ENCODE measurements at places on chromosomes 12 and 14. TPM values are rescaled to one million over a fixed set of nuclear protein-coding genes. Genes with fewer than 3 reads are reported as not detected.

The TEX22 gene
- 0.90 TPM for total RNA-seq

The KRT77 gene
- not detected for total RNA-seq

DNA sequence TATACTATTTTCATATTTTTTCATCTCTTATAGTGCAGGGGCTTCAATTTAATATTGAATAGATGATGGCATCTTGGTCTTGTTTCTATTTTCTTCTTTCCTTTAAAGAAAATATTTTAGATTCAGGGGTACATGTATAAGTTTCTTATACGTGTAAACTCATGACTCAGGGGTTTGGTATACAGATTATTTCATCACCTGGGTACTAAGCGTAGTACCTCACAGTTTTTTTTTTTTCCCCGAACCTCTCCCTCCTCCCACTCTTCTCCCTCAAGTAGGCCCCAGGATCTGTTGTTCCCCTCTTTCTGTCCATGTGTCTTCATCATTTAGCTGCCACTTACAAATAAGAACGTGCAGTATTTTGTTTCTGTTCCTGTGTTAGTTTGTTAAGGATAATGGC is 172.6 kb downstream of the TMTC3 start:
- DNase-seq, result no peak

DNA sequence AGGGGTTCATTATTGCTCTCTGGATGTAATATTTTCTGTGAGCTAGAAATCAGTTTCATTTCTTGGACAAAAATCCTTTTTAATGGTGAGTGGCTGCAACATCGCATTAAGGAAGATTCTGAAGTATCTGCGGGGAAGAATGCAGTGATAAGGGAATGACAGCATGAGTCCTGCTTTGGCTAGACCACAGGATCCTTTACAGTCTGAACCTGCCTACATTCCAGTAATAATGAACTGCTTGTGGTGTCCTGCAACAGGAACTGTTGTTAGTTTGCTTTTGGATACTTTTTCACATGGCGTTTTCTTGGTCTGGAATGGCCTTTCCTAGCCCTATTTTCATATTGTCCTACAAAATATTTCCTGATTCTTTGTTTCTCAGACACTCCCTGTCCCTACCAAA is 15.7 kb downstream of the MDM2 start:
- no peak for DNase-seq

DNA sequence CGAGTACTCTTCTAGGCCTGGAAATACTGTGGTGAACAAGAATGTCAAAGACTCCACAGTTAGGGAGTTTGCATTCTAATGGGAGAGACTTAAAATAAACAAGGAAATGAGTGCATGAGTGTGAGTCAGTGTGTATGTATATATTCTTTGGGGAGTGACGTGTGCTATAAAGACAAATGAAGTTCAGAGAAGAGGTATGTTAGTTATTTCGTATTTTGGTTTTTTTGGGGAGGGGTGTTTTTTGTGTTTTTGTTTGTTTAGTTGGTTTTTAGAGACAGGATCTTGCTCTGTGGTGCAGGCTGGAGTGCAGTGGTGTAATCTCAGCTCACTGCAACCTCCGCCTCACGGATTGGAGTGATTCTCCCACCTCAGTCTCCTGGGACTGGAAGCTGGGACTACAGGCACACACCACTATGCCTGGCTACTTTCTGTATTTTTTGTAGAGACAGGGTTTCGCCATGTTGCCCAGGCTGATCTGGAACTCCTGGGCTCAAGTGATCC is 74.3 kb downstream of the SRGAP1 start:
- DNase-seq, result peak; percentile 99

GRCh38 chr14:105333613-105334364 is 19.2 kb downstream of the PACS2 start:
- no peak for DNase-seq

- no peak for DNase-seq
Observed at GRCh38 chr12:129193263-129193871, 340.1 kb downstream of the GLT1D1 start.

GRCh38 chr14:32608857-32609256 is 279.8 kb downstream of the AKAP6 start:
- DNase-seq, result no peak

DNA sequence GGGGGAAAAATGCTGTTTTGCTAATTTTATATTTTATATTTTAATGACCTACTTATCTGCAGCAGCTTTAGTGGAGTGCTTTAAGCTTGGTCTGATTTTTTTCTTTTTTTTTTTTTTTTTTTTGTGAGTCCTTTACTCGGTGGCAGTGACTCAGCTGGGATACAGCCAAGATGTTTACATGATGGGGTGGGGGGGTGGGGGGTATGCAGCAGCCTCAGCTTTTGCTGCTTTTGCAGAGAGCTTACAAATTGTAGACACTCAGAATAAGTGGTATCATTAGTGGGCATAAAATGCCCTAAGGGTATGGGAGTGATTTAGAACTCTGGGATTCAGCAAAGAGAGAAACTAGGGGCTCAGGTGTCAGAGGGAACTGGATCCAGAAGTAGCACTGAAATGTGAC is 38.2 kb upstream of the ARHGAP5 start:
- no peak for DNase-seq

- no peak for DNase-seq
Observed at GRCh38 chr12:55713721-55714120, 2.1 kb upstream of the BLOC1S1 start.

The GRIP1 gene
- 3.7 TPM for total RNA-seq

DNA sequence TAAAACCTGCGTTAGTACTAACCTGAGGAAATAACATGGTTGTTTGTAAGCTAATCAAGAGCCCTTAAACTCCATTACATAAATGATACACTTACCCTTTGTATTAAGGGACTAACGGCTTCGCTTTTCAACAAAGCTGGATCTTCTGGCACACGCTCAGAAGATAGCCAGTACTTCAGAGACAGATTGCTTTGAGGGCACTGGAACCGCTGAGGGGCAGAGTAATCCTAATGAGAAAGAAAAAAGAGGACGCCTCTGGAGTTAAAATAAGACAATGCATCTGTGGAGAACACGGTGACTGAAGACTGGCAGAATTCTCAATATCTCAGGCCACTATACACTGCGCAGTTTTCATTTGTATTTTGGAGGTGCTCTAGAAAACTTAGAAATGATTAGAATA is 1.5 kb upstream of the KTN1 start:
- no peak for DNase-seq

GRCh38 chr14:99947695-99948094 is 117.5 kb upstream of the EVL start:
- no peak for DNase-seq

GRCh38 chr14:38107216-38107631 is 100.5 kb upstream of the SSTR1 start:
- peak; percentile 16 for DNase-seq

- DNase-seq, result no peak
Observed at GRCh38 chr12:51381226-51382079, 9.8 kb downstream of the GALNT6 start.

Data from Caki2 (cell line).